Hepatic stellate cell (primary cell): ENCODE measurements at places on chromosomes 4 and X.

DNA sequence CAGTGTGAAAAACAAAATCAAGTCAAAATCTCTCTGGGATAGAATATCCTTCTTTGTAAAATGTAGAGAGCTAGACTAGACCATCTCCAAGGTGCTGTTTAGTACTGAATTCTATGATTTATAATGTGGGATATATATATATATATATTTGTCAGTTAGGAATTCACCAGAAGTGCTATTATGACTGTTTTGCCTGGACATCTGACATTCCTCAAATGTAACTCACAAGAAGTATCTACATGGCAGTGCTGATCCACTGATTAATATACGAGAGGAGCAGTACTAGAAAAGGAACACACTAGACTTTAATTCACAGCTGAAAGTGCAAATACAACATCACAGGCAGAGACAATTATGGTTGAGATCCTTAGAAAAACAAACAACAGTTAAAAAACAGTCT lies 208.9 kb downstream of the GBA3 start:
- no peak for DNase-seq

GRCh38 chr4:11152684-11153083 lies 276.0 kb downstream of the HS3ST1 start:
- DNase-seq = no peak

- DNase-seq = no peak
Observed at GRCh38 chr4:97987019-97987648, 156.1 kb downstream of the STPG2 start.

DNA sequence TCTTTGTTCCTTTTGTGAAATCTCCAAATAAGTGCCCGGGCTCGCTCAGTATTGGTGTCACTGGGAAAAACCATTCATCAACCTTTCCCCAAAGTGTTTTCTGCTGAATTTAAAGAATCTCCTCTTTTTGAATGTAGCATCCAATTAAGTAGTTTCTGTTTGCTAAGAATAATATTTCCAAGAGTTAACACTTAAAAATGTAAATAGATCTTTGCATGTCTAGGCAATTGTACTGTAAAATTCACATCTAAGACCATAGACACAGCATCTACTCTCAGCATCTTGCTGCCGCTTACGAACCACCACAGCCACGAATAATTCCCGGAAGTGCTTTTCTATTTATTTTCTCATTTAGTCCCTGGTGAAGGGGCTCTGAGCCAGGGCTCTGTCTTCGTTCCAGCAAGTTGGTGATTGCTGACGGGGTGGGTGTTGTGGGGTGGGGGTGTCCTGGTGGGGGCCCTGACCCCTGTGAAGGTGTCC lies 1.4 kb downstream of the NSG1 start:
- DNase-seq = no peak

- DNase-seq = no peak
Observed at GRCh38 chrX:21509912-21510311, 135.7 kb downstream of the CNKSR2 start.

- DNase-seq = no peak
Observed at GRCh38 chr4:105619188-105619931, 66.9 kb downstream of the ARHGEF38 start.

DNA sequence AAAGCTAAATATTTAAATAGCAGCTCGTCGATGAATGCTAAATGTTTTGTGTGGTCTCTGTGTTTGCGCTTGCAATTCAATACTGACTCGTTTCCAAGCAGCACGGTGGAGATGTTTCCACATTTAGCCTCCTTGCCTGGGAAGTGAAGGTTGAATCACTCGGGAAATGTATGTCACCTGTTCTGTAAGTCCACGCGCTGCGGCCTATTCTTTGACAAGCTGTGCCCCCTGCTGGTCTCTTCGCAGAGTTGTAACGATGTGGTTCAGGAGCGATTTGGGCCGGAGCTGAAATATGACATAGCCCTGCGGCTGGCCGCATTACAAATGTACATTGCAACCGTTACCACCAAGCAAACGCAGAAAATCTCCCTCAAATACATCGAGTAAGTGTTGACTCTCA lies 89.6 kb upstream of the PRPS2 start:
- DNase-seq = peak; percentile 23

DNA sequence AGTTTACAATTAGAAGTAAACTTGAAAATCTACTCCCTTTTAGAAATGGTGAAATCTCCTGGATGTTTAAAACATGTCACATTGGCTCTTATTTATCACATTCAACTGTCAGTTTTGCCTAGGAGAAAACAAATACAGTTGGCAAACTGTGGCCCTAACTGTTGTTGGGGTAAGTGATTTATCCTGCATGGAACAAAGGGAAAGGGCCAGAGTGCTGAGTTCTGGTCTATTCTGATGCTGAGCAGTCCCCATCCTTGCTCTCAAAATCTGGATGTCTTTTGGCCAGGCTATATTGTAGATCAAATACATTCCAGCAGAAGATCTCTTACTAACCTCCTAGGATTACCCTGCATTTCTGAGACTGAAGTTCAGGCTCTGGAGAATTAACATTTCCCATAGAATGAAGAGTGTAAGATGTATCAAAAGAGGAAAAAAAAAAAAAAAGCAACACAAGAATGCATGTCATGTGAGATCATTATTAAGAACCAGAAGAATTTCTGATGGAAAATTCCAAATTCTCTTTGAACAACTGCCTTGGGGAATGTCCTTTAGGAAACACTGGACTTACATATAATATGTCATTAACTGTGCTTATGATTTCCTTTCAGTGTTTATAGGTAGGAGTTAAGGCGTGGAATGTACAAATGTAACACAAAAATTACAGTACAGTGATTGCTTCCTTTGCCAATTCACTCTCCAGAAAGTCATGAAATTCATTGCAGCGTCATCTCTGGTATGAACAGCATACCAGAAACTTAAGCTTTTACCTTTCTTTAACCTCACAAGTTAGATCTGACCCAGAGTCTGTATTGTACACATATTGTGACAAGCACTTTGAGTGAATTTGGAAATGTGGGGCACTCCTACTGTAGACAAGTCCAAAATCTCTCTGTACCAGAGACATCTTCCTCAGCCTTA lies 1012.5 kb upstream of the LCORL start:
- DNase-seq = no peak

DNA sequence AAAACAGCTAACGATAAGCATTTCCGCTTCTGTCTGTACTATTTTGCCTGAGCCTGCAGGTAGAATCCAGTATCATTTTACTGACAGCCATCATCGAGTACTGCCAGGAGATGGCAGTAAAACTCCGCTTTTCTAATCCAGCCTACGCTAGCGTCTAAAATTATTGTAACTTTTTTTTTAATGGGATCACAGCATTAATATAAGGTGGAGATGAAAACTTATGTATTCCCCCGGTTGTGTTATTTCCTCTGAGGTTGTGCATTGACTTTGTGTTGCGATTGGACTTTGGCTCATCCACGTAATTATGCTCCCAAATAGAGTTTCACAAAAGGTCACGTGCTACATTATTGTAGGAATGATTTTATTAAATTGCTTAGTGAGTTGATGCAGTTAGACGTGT lies 248.1 kb downstream of the C4orf33 start:
- DNase-seq = peak; percentile 4

DNA sequence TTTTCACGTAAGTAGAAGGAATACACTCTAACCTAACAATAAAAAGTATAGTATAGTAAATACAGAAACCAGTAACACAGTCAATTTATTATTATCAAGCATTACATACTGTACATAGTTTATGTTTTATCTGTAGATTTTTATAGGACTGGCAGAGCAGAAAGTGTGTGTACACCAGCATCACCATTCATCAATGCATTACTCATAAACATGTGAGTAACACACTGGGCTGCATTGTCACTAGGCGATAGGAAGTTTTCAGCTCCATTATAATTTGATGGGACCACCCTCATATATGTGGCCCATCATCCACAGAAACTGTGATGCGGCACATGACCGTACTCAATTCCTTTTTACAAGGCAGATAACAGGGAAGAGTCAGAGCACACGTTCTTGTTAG lies 137.8 kb upstream of the RBPJ start:
- no peak for DNase-seq

DNA sequence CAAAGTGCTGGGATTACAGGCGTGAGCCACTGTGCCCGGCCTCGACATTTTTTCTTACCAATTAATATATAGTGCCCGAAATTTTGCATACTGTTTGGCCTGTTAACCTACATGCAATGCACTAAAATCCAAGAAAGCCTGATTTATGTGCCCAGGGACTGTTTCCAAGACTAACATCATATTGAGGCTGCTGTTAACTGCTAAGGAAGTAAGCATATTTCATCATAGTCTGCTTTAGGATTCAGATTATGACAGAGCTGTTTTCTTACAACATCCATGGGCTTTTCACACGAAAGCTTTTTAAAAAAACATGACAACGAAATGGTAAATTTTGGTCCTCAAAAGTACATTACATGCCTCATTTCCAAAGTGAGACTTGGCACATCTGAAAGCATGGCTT lies 84.4 kb downstream of the STOX2 start:
- no peak for DNase-seq

GRCh38 chr4:143289370-143289769 lies 47.3 kb upstream of the GAB1 start:
- DNase-seq = no peak

- no peak for DNase-seq
Observed at GRCh38 chr4:23956601-23957364, 66.9 kb upstream of the PPARGC1A start.

- no peak for DNase-seq
Observed at GRCh38 chr4:183154701-183155391, 55.8 kb downstream of the WWC2 start.

DNA sequence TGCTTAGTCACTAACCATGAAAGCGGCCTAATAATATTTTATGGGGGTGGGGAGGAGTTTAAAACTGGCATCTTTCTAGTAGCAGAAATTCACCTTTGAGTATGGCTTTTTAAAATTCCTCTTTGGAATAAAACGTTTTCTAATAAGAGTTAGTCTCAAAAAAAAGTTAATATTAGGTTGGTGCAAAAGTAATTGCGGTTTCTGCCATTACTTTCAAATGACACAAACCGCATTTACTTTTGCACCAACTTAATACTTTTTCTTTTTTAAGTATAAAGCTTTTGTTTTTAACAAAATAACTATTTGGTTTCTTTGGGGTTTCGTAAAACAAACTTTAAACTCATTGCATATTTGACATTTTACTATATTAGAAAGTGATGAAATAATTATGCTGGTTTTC lies 68.4 kb downstream of the FBXO8 start:
- no peak for DNase-seq

DNA sequence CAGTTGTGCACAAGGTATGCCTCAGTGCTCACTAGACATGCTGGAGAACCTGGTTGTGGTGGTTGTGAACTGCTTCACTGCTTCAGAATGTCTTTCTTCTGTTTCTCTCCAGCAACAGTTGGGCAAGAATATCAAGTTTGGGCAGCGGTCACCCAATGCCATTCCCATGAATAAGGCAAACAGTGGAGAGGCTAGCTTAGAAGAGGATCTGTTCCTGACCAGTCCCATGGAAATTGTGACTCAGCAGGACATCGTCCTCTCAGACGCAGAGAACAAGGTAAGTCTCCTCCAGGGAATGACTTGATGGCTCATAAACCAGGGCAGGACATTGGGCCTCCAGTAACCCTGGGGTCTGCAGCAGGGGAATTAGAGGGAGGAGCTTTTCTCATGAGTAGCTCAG lies 79.9 kb downstream of the AASDH start:
- DNase-seq = no peak

DNA sequence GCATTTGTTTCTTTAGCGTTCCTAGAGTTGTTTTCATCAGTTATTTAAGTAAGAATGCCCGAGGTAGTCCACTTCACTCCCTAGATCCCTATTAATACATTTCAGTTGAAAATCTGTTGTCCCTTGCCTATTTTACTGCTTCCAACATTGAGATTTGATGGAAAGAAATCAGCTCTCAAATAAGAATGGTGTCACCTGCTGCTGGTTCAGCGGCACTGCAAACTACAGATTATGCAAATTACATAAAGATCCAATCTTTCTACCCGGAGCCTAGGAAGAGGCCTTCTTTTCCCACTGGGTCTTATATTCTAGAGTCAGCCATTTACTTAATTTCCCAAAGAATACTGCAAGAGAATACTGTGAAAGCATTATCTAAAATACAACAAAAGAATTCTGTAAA lies 597.6 kb upstream of the MAGEB2 start:
- no peak for DNase-seq

GRCh38 chrX:51148848-51149247 lies 183.8 kb upstream of the NUDT10 start:
- no peak for DNase-seq

- DNase-seq = no peak
Observed at GRCh38 chr4:974668-975067, 1.3 kb upstream of the DGKQ start.

GRCh38 chrX:119417842-119418241 lies 18.7 kb downstream of the SLC25A43 start:
- DNase-seq = no peak

DNA sequence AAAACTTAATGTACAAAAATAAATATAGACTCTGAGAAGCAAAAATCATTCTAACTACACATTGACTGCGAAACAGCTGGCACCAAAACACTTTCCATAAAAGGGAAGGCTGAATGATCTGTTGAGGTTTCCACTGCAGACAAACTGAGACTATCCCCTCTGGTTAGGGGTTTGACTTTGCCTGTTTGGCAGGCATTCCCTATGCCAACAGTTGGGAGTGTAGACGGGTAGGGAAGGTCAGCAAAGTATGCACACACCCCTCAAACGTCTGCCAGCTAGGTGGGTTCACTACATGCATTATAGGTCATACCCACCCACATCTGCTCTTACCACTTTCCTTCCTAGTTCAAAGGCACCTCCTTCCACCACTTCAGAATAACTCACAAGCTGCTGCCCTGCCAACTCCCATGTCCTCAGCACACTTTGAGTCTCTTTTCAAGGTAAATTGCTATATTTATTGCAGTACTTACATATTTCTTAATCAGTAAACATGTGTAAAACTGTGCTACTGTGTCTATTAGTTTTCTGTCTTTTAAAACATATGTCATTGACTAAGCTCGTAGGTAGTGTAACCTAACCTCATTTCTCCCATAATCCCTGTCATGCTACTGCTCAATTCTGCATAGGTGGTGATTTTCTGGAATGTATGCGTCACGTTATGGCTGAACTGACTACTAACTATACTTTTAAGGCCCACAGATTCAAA lies 12.4 kb downstream of the CTSO start:
- no peak for DNase-seq

- DNase-seq = peak; percentile 53
Observed at GRCh38 chrX:119698845-119699244, 5.9 kb upstream of the SEPTIN6 start.

DNA sequence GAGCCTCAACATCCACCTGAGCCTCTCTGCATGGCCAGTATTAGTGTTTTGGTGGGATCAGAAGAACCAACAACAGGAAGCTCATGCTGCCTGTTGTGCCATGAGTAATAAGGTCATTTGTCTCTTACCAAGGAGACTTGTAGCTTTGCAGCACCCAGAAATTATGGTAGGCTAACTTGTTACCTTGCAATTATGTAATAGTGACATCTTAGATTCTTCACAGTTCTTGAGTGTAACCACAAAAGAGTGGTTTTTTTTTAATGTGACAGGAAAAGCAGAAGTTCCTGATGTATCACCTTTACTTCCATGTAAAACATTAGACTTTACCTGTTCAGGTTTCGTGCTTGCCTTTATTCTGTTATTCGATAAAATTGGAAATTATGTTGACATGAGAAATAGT lies 263.9 kb upstream of the CXXC4 start:
- no peak for DNase-seq

- DNase-seq = no peak
Observed at GRCh38 chr4:142648378-142648777, 197.7 kb downstream of the INPP4B start.

GRCh38 chrX:97556359-97556758 lies 672.7 kb downstream of the RPA4 start:
- DNase-seq = no peak
